ENCODE measurements at places on chromosomes 5 and 9. TPM values are rescaled to one million over a fixed set of nuclear protein-coding genes. Genes with fewer than 3 reads are reported as not detected.

DNA sequence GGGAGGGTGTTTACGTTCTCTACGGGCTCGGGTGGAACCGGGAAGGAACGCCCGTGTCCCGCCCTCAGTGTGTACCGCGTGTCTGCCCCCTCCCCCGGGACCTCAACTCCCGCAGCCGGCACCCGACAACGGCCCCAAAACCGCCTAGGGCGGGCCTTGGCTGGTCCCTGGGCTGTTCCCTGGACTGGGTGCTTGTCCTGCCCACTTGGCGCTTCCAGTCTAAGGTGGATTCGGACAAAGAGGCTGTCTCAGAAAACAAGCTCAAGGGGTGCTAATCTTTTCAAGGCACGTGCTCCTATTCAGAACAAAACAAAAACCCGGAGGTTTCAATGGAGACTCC, 379 bp upstream of the CLK4 start:
- no peak for DNase-seq

- DNase-seq: no peak
Measured at GRCh38 chr5:135492319-135492626, 40.1 kb upstream of the TIFAB start.

GRCh38 chr5:150557509-150557872, 49.6 kb downstream of the NDST1 start:
- no peak for DNase-seq

The DDX4 gene
- total RNA-seq: not detected

DNA sequence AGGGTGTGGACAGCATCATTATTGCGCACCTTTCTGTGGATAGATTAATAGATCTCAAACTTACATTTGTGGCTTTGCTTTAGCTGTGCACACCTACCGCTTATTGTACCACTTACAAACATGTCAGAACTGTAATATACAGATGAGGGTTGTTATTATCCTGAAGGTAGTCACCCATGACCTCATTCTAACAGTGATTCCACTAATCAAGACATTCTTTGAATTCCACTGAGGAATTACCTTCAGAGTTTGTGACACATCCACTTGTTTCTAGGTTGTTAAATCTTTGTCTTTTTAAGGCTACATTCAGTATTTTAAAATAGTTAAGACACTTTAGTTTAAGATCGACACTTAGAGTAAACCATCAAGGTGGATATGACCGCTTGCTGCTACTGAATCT, 7.8 kb downstream of the KCNV2 start:
- no peak for DNase-seq

Measured in T-cell (primary cell).